ENCODE measurements at places on chromosomes 11 and 22.

- DNase-seq = no peak
These were observed 170.0 kb downstream of the NCAM1 start for GRCh38 chr11:113131036-113131775.

GRCh38 chr22:34330432-34330831 lies 410.2 kb upstream of the LARGE1 start:
- DNase-seq = no peak

DNA sequence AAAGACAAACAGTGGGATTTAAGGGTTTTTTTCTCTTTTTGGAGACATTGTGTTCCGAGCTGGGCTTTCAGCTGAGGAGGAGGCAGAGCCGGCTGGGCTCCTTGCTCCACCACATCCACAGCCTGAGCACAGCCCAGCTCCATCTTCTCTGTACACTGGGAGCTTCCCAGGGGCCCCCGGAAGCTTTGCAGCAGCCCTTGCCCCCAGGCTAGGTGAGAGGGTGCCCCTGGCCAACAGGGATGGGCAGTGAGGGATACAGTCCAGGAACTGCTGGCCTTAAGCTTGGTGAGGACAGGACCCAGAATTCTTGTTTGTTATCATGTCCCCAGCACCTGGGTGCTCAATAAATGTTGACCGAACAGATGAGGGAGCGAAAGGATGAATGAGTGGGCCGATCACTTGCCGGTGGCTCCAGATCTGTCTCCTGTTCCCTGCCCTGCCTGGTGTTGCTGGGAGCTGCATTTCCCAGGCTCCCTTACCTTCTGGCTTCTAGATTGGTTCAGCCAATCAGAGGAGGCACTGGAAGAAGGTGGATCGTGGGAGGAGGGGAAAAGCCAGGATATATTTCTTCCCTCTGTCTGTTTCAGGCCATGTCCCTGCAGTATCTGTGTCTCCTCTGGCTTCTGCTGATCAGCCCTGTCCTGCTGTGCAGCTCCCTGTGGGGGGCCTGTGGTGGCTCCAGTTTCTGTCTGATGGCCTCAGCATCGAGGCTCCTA lies 26.5 kb upstream of the NECTIN1 start:
- no peak for DNase-seq

DNA sequence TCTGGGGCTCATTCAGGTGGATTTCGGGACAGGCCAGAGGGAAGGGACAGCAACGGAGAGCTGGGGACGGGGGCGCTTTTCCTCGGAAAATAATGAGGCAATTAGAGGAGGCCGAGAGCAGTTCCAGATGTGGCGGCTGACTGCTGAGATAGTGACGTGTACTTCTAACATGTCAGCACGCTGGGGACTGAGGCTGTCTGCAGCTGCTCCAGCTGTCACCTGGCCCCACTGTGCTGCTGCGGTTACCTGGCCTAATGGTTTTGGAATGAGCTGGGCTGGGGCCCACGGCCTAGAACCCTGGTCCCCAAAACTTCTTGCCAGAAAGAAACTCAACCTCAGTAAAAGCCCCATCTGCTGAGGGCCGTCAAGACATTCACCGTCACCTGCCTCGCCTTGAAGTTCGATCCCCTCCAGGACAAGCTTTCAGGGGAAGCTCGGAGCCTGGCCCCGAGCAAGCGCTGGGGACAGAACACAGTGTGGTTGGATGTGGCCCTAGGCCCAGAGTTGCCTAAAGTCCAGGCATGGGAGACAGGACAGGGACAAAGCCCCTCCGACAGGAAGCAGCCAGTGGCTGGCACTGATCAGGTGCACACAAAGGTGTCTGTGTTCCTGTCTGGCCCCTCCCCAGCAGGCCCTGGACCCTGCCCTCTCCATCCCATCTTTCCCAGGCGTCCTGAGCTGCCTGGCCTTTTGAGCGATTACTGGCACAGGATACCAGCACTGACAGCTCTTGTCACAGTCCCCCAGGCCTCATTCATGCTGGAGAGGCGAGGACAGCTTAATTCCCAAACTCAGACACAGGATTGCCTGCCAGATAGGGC lies 22.1 kb downstream of the RPUSD4 start:
- no peak for DNase-seq

DNA sequence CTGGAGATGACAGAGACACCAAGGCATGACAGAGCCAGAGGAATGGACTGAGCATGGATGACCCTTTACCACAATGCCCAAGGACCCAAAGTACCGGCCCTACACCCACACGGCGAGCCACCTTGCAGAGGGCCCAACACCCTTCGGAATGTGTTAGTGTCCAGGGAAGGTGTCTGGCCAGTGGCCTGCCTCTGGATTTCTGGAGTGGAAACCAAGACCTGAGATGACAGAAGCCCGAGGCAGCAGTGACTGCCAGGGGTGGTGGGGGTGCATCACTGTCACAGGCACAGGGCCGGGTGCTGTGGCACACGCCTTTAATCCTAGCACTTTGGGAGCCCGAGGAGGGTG lies 28.7 kb downstream of the PDGFB start:
- no peak for DNase-seq

GRCh38 chr11:67345920-67346819 lies 7.2 kb downstream of the POLD4 start:
- peak; percentile 25 for DNase-seq

DNA sequence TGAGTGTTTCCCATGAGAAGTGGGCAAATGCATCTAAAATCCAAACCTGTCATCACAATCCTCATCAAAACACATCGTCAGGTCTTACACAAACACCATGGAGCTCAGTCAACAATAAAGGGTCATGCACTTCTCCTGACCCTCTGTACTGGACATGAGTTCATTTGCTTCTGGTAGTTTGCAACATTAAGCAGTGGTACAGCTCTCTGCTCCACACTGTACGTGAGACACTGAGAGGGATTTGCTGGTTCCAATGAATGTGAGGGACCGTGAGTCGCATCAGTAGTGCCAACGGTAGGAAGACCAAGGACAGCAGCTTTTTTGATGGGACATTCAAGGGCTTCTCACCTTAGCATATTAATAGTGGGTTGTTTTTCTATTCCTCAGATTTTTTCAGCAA lies 752.3 kb downstream of the OPCML start:
- DNase-seq = no peak

DNA sequence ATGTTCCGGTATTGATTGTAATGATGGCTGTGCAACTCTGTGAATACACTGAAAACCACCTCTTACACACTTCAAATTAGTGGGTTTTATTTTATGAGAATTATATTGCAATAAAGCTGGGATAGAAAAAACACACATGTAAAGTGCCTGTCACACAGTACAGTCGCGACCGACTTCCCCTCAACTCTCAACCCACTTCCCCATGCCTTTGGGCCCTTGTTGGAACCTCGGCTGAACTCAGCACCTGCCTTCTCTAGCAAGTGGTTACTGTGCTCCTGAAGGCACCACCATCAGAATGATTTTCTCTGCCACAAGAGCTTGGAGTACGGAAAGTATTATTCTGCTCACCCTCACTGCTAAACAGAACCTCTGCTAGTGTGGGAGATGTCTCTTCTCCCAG lies 13.5 kb downstream of the KCNJ1 start:
- DNase-seq = no peak

DNA sequence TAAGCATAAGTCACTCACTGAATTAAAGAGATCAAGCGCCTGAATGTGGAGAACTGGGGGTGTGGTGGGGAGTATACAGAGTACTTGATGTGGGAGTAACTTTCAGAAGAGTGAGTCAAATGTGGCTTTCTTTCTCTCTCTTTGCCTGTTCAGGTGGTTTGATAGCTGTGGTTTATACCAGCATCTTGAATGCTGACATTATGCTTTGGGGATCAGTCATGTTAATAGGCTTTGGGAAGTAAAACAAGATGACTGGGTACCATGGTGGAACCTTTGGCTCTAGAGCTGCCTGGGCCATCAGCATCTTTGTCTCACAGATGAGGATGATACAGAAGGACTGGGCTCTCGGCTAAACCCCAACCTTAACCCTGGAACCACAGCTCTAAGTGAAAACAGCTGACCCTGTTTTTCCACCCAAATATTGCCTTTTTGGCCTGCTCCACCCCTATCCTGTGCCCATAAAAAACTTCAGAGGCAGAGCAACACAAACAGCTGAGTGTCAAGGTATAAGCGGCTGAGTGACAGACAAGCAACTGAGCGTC lies 58.2 kb upstream of the GNAZ start:
- no peak for DNase-seq

GRCh38 chr11:129192150-129192549 lies at the start of gene ARHGAP32:
Gene ARHGAP32, minus strand, starts transcription at chr11:129192325. Its CDS starts 127 bp downstream, at chr11:129192198.
- DNase-seq = no peak

GRCh38 chr11:129788278-129788677 lies 27.4 kb upstream of the TMEM45B start:
- DNase-seq = no peak

- DNase-seq = no peak
These were observed 562.6 kb upstream of the ANO3 start for GRCh38 chr11:25769287-25769686.

GRCh38 chr11:11380340-11380739 lies 27.3 kb upstream of the CSNK2A3 start:
- DNase-seq = no peak

- no peak for DNase-seq
These were observed 16.8 kb upstream of the TMEM191C start for GRCh38 chr22:21450320-21450831.

DNA sequence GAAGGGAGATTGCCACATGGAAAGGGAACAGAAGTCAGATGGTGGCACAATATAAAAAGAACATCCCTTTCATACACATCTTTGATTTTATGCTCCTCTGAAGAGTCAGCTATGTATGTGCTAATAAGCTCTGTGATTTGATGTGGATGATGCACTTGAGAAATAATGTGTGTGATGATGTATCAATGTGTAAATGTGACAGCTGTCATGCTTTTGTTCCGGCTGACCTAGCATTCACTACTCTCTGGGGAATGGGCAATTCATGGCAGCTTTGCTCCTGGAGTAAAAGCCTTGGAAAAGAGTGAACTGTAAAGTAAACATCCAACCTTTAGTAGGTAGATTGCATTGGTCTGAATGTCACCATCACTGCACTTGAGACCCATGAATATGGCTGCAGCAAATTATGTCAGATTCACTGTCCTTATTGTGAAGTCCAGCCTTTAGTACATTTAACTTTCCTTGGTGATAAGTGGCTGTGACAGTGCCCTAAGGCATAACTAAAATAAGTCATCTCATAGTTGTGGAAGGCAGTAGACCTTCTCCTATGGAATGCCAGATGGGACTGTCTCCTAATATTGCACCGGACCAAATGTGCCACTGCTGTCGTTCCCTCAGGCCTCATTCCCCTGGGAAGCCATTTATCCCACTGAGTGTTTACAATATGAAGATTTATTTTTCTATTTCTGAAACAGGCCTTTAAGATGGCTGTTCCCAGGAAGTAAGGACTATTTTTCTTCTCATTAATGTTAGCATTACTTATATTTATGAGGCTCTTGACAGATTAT lies 178.2 kb upstream of the CCDC90B start:
- no peak for DNase-seq
